NCI-H345 (cell line): ENCODE measurements at places on chromosomes 3 and 15.

DNA sequence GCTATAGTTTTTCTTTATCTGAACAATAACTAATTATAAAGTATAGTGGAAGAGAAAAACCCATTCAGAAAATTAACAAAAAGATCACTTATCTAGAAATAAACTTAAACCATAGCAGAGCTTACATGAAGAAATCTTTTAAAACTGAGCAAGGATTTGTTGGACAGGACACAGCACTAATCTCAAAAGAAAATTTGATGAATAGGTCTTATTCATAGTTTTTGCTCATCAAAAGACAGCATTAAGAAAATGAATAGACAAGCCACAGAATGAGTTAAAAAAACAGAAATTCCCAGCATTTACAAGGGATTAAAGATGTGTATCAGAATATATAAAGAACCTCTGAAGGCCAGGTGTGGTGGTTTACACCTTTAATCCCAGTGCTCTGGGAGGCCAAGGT is 29.5 kb downstream of the PIK3CA start:
- no peak for DNase-seq

- DNase-seq, result no peak
Measured at GRCh38 chr3:81199587-81199986, 561.9 kb downstream of the GBE1 start.

GRCh38 chr15:77557144-77557543 is 75.6 kb downstream of the LINGO1 start:
- no peak for DNase-seq

GRCh38 chr3:77329116-77329515 is 289.2 kb downstream of the ROBO2 start:
- DNase-seq, result no peak

GRCh38 chr3:136042608-136043221 is 77.2 kb downstream of the PPP2R3A start:
- DNase-seq, result peak; percentile 30

DNA sequence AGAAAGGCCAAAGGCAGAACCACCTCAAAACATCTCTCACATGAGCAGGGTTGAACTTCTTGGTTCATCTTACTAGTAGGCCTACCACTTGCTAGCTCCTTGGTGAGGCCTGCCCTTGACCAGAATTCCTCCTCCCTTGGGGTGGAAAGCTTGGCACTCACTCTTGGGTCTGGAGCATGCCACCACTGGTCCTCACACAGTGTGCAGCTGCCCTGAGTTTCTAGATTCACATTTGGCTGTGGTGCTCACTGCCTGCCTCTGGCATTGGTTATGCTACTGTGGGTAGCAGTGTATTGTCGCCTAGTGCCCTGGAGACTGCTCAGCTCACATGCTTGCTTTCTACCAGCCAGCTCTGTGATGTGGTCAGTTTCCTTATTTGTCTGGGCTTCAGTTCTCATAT is 23.7 kb downstream of the OXNAD1 start:
- DNase-seq, result no peak
